Brain (organoid and tissue), 16 donors: ENCODE measurements at places on chromosomes 1 and 21.
A peak's percentile ranks its signal among the peaks of the same experiment; 100 is the strongest.

DNA sequence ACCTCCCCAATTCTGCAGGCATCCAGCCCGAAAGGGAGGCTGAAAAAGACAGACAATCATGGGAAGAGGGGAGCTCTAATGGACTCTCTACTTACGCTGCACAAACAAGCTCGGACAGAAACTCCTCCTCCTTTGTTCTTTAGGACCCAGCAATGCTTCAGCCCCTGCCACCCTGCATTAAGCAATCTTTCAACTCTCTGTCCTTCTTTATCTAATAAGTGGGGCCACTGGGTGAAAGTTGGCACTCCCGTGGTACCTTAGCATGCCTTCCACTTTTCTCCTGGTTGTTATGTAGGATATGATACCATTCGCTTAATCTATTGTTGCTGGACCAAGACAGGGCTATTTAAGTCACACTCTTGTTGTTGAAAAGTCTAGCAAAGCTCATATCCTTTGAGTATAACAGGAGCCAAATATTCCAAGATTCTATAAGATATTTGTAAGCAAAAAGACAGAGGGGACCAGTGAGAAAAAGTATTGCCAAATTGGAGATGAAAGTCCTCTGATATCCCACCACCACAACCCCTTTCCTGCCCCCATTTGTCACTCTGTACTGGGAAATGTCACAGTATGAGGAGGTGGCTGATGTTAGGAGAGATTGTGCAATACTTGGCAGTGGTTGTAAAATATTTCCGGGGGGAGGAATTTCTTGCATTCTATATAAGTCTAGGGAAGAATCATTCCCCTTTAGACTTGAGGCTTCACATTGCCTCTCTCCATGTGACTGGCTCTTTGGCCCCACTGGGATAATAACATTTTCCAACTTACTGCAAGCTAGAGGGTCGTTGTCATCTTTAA lies 137.3 kb upstream of the GJB5 start:
- DNase-seq, result no peak

- DNase-seq, result no peak
Measured at GRCh38 chr1:210700511-210700910, 371.8 kb downstream of the HHAT start.

GRCh38 chr21:41254090-41254700 lies 62.4 kb upstream of the FAM3B start:
- no peak for DNase-seq

DNA sequence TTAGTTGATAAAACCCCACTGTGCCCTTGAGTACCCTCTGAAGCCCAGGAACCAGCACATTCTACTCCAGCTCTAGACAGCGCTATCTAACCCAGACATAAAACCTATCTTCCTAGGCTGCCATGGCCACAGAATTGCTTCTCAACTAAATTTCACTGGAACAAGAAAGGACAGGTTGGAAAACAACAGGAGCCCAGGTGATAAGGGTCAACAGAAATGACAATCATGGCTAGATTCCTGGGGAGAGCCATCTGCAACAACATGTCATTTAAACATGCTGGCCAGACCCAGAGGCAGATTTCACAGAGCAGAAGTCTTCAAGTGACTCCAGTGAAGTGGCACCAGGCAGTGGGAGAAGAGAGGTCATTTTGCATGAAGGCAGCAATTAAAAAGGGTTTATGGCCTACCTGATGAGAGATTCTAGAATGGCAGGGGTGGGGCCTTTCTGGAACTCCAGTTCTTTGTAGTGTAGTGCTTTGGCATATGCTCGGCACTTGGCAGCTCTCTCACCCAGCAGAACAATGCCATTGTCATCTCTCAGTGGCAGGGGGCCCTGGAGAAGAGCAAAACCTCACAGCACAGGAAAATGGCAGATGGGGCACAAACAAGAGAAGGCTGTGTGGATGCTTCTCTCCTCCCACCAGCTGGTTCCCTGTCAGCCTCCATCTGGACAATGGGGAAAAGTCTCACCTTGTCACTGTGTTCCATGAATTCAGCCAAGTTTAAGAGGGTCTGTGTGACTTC lies 9.9 kb downstream of the ANGPTL7 start:
- DNase-seq, result peak; percentile 93

- DNase-seq, result no peak
Measured at GRCh38 chr1:225654688-225655508, 2.0 kb upstream of the ENAH start.

GRCh38 chr21:35135481-35135880 lies 86.4 kb upstream of the RUNX1 start:
- DNase-seq, result no peak

DNA sequence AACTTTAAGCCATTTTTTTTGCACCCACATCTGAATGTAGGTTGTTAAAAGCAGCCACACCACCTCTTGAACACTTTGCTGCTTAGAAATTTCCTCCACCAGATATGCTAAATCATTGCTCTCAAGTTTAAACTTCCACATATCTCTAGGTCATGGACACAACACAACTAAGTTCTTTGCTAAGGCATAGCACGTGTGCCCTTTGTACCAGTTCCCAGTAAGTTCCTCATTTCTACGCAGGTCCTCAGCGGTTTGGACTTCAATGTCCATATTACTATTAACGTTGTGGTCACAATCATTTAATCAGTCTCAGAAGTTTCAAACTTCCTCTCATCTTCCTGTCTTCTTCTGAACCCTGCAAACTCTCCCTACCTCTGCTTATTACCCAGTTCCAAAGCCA lies 661.6 kb upstream of the PKN2 start:
- DNase-seq, result no peak

GRCh38 chr1:225476100-225476511 lies 48.3 kb upstream of the LBR start:
- DNase-seq, result no peak

DNA sequence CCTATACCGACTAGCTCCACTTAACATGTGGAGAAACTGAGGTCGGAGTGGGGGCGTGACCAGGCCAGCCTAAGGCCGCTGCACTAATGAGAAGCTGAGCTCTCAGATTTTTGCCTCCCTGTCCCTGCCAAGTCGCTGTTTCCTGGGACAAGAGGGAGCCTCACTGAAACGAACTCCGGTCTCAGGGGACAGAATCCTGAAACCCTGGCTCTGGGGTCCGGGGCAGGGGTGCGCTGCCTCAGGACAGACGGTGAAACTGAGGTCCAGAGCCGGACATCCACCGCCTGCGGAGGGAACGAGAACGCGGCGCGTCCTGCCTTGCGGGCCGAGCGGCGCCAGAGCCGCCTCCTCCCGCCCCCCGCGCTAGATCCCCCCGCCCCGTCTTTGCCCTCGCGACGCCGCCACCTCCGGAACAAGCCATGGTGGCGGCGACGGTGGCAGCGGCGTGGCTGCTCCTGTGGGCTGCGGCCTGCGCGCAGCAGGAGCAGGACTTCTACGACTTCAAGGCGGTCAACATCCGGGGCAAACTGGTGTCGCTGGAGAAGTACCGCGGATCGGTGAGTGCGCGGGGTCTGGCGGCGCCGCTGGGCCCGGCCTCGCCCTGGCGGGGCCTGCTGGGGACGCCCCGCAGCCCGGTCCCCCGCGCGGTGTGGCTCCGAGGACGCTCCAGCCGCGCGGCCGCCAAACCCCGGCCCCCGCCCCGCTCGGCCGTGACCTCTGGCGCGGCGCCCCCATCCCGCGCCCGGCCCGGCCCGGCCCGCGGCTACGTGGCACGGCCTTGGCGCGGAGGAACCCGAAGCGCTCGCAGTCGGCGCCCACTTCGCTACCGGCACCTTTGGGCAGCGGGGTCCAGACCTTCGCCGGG lies at the start of gene GPX7:
GPX7 (plus strand) TSS at position 381 of the 865 bp plus-strand sequence; CDS start at position 420, 39 bp downstream.
- DNase-seq, result peak; percentile 61

- DNase-seq, result no peak
Measured at GRCh38 chr1:112869895-112870294, 86.1 kb downstream of the SLC16A1 start.

DNA sequence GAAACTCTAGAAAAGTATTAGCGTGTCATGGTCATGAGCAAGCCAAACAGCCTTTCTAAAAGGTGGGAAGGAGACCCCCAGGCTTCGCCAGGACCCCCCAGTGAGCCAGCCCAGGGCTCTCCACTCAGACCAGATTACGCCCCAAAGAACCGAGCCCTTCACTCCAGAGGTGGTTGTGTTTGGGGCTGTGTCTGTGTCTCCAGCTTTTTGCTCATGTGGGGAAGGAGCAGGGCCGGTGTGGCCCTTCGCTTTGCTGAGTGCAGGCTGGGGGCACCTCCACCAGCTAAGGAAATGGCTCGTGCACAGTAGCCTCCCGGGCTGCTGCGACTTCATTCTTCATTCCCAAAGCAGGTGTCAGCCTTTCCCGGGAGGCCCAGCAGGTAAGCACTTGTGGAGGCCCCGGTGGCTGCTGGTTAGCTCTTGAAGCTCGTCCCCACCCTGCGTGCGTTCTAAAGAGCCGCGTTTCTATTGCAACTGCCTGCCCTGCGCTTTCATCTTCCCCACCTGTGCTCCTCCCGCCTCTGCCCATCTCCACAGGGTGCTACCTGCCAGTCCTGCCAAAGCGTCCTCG lies 531 bp downstream of the TSPEAR start:
- no peak for DNase-seq

DNA sequence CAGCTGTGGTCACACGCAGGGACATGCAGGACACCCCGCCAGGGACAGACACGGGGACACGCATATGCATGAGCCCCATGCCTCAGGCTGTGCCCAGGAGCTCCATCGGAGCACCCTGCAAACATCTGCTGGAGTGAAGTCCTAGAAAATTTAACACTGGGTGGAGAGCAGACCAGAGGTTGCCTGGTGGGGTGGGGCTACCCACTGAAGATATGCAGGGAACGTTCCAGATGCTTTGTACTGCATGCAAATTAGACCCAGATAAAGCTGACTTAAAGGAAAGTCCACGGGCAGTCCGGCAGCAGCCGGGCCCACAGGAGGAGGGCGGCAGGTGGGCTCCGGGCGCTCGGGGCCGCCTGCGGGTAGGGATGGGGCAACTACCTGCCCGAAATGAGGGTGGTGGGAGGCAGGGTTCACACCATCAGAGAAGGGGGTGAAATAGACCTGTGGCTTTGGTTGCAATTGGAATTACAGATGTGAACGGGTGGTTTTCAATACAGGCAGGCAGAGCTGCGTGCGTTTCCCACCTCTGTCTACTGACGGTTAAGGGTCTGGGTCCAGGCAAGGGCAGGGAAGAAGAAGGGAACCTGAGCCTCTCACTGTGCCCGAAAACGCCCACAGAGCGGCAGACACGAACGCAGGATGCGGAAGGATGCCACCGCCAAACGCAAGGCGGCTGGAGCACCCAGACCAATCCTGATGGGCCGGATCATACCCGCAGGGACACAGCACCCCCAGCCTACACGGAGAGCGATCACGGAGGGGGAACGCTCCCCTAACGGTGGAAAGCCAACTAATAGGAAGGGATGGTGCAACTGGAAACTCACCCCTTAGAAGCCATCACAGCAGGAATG lies 21.0 kb downstream of the CFAP74 start:
- no peak for DNase-seq

DNA sequence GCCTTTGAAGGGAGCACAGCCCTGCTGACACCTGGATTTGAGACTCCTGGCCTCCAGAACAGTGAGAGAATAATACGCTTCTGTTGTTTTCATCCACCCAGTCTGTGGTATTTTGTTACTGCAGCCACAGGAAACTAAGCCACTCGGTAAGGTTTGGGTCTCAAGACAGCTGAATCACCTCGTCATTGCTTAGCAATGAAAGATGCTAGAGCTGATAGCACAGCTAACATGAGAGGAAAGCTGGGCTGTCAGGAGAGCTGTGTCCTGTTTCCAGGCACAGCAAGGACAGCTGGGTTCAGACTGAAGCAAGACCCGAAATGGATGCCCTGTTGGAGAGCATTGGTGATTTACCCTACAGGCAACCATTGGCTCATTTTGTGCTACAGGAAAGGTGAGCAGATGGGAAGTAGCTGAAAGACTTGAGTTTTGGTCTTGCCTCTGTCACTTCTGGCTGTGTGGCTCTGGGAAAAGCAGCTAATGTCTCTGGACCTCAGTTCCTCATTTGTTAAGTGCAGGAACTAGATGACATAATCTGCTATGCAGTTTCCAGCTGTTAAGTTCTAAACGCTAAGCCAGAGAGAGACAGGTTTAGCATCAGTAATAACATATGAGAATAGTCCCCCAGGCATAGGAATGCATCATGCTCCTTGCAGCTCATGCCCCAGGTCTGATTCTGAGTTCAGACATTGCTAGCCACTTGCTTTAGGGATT lies 58.0 kb downstream of the CLIC6 start:
- no peak for DNase-seq

GRCh38 chr1:177181280-177181630 lies 10.5 kb downstream of the BRINP2 start:
- no peak for DNase-seq

- peak; percentile 82 for DNase-seq
Measured at GRCh38 chr1:27527890-27528817, 38.2 kb upstream of the WASF2 start.

DNA sequence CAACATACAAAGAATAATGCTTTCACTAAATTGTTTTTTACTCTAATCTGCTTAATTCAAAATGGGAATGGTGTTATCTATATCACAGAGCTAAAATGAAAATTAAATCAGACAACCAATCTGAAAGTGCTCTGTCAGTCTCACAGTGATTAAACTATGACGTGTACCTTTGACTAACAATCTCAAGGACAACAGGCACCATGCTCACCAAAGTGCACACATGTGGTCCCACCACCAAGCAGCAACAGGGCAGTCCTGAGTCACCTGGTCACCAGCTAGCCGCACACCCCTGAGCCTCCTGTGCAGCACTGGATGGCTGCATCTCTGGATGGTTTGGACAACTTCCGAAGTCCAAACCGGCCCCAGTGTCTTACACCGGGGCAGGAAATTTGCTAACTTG lies 54.5 kb upstream of the NADK start:
- no peak for DNase-seq

DNA sequence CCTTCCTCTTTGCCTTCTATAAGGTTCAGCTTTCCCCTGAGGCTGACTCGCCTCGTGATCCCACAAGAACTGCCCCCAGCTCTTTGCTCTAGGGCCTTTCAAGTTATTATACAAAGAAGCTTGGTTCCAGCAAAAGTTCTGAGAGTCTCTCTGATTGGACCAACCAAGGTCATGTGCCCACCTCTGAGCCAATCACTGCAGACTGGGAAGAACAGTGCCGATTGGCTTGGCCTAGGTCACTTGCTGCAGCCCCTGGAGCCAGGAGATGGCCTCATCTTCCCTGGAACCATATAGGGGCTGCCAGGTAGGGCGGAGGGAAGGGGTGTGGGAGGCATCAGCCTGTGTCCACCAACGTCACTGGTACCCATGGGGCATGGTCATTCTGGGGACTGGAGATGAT lies 22.8 kb downstream of the TAS1R2 start:
- no peak for DNase-seq

DNA sequence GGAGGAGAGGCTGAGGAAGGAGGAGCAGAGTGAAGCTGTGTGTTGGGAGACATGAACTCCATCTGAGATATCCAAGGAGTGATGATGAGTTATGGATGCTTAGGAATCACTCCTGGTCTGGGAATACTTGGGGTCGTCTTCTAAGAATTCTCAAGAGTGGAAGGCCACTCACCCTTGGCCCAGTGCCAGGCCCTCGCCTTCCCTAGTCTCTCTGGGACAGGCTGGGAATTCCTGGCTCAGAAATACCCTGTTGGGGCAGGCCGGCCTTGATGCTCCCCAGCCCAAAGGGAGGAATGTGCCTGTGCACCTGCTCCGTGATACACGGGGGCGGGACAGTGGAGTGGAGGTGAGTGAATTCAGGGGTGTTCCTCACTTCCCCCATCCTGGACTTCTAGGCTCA lies 12.6 kb upstream of the LMNA start:
- DNase-seq, result no peak

- DNase-seq, result no peak
Measured at GRCh38 chr1:112985123-112985522, 29.1 kb upstream of the SLC16A1 start.
